ENCODE measurements at places on chromosomes 3 and 15. TPM values are rescaled to one million over a fixed set of nuclear protein-coding genes. Genes with fewer than 3 reads are reported as not detected.
A peak's percentile ranks its signal among the peaks of the same experiment; 100 is the strongest.

The C3orf20 gene
- polyA plus RNA-seq, result not detected

The JMJD7 gene
- 20.6 TPM for polyA plus RNA-seq

The ANKDD1A gene
- polyA plus RNA-seq, result 0.88 TPM

The ANKUB1 gene
- polyA plus RNA-seq, result not detected

The RTP3 gene
- polyA plus RNA-seq, result not detected

The IL17RD gene
- polyA plus RNA-seq, result 2.4 TPM

The GRAMD1C gene
- 1.3 TPM for polyA plus RNA-seq

The P2RY1 gene
- 1.1 TPM for polyA plus RNA-seq

GRCh38 chr15:65214010-65214409 is 2.7 kb upstream of the CILP start:
- DNase-seq, result no peak

DNA sequence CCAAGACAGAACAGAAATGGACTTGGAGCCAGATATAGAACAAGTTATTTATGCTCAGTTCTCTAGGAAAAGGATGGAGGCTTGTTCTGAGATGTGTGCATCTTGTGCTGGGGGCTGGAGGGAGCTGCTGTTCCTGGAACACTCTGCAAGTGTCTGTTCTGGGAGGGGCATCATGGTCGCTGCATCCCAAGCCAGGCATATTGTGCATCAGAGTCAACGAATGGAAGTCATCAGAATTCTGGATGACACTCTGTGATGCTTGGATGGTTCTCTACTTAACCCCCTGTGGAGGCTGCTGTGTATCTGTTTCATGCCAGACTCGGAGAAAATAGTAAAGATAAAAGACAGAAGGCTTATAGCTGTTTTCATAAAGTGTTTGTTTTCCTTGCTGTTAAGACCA is 34.7 kb downstream of the RPL22L1 start:
- no peak for DNase-seq

DNA sequence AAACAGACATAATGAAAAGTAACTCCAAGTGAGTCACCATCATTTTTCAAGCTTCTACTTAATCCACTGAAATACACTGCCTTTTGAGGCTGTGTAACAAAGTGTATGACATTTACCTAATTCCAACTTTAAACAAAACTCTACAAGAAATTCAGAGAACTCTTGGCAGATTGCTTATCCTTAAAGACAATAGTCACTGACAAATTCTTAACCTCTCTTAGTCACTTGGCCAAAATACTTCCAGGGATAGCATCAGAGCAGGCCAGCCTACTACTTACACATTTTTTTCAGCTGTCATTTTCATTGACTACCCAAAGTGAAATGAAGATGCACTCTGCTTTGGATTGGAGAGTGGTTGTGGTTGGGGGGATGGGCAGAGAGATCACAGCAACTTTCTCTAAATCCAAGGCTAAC is 3.6 kb downstream of the WWTR1 start:
- no peak for DNase-seq

DNA sequence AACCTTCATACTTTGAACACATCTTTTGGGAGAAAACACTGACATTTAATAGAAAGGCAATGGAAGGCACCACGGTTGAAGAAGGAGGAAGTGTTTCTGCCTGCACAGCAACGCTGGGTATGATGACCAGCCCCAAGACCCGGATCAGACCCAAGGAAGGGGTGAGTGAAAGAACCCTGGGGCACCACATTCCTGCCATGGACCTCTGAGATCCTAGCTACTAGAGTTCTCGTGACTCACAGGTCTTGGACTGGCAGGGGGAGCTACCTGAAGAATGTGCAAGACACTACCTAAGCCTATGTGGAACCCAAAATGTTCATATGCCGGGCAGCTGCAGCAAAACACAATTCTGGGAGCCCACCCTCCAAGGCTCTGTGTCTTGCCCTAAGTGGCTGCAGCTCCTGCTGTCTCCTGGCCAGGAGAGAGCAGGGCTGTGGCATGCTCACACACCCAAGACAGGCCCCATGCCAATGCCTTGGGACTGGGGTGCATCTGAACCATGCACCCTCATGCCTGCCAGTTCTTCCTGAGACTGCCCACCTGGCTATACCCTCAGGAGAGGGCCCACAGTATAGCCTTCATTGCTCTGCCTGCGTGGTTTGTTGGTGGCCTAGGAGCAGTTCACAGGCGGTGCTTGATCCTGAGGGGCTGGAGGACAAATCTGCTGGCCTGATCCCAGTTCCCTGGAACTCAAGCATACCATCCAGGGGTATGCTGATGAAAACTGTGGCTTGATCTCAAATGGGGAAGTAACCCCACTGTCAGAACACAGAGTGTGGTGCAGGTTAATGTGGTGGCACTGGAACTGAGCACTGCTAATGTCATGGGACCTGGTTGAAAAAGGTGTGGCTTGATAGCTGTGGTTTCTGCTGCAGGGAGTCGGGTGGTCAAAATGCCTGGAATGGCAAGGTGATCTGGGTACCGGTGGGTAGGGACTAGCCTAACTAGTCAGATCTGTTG is 353.3 kb upstream of the ARHGEF26 start:
- DNase-seq, result no peak

DNA sequence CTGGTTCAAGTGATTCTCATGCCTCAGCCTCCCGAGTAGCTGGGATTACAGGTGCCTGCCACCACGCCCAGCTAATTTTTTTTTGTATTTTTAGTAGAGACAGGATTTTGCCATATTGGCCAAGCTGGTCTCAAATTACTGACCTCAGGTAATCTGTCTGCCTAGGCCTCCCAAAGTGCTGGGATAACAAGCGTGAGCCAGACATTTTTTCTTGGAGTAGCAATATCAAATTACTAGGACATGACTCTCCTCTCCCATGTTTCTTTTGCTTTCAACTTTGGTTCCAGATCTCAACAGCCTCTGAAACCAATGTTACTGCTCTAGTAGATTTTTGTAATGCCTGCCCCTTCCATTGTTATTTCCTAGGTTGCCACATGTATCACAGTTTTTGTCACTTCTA is 462.0 kb downstream of the GBE1 start:
- no peak for DNase-seq

- DNase-seq, result no peak
Observed at GRCh38 chr3:189301479-189301878, 129.7 kb downstream of the TPRG1 start.

DNA sequence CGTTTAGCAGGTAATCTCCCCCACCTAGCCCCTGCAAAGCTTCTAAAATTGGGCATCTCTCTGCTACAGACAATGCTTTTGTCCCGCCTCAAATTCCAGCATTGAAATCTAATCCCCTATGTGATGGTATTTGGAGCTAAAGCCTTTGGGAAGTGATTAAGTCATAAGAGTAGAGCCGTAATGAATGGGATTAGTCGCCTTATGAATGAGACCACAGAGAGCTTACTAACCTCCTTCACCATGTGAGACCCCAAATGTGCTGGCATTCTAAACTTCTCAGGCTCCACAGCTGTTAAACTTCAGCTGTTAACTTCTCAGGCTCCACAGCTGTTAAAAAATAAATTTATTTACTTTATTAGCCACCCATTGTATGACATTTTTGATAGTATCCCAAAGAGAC is 374.2 kb upstream of the BCHE start:
- DNase-seq, result no peak

GRCh38 chr15:31306426-31307269 is 20.0 kb upstream of the KLF13 start:
- DNase-seq, result peak; percentile 60

DNA sequence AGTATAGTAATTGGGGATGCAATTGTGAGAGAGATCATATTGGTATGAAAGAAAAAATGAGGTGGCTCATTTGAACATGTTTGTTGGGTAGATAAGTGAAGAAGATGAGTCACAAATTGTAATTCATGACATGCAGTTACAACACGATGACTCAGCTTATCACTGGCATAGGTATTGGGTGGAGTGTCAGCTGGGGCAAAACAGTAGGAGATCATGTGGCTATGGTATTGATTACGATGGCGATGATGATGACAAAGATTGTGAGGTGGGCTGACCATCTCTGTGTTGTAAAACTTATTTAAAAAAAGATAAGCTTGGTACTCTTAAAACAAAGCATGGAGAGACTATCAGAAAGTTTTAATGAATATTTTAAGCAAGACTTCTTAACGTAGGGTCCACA is 11.6 kb upstream of the DPH6 start:
- DNase-seq, result no peak

- DNase-seq, result no peak
Observed at GRCh38 chr3:73298243-73299183, 237.1 kb downstream of the EBLN2 start.

- DNase-seq, result no peak
Observed at GRCh38 chr3:33139996-33140395, 26.2 kb downstream of the CRTAP start.

DNA sequence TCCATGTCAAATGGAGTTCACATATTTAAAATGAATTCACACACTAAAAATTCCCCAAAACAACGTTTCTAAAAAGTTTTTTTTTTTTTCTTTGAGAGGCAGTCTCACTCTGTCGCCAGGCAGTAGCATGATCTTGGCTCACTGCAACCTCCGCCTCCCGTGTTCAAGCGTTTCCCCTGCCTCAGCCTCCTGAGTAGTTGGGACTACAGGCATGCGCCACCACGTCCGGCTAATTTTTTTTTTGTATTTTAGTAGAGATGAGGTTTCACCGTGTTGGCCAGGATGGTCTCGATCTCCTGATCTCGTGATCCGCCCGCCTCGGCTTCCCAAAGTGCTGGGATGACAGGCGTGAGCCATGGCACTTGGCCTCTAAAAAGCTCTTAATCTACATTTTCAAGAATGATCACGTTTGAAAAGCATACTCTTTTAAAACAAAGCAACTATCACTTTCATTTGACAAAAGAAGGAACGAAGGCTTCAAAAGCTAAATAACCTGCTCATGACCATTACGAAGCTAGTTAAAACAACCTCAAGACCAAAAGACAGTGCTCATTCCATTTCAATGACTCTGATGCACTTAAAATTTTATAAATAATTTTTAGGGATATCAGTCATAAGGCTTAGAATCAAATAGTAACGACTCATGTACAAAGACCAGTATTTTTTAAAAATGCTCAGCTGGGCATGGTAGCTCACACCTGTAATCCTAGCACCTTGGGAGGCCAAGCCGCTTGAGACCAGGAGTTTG is 5.5 kb downstream of the UBE3A start:
- no peak for DNase-seq

Data from heart left ventricle (tissue), 16 donors.